Right lobe of liver (tissue), 6 donors: ENCODE measurements at places on chromosomes 5 and 9. TPM values are rescaled to one million over a fixed set of nuclear protein-coding genes. Genes with fewer than 3 reads are reported as not detected.
A peak's percentile ranks its signal among the peaks of the same experiment; 100 is the strongest.

Gene NDOR1
- total RNA-seq, result 7.5 TPM

Gene PCDHA10
- not detected for total RNA-seq

- DNase-seq, result no peak
- H3K27ac ChIP-seq, result no peak overlapping the region
- no peaks in the 10 kb centered on the region for H3K27me3 ChIP-seq
- H3K4me3 ChIP-seq, result no peak overlapping the region
These were observed 866.4 kb upstream of the C9orf72 start for GRCh38 chr9:28439688-28440087.

GRCh38 chr9:98219364-98219716 is 26.9 kb upstream of the CORO2A start:
- H3K4me1 ChIP-seq, result no peaks in the 10 kb centered on the region
- DNase-seq, result no peak
- H3K4me3 ChIP-seq, result no peak overlapping the region
- peak overlapping the region; percentile 93 for H3K27ac ChIP-seq
